ENCODE measurements at places on chromosomes 13 and 19.

GRCh38 chr19:2016041-2016807, 710 bp upstream of the BTBD2 start:
- no peak for DNase-seq

- DNase-seq, result no peak
Observed at GRCh38 chr19:4413588-4413987, 11.1 kb downstream of the CHAF1A start.

GRCh38 chr13:105541565-105541964, 993.9 kb downstream of the EFNB2 start:
- DNase-seq, result no peak

DNA sequence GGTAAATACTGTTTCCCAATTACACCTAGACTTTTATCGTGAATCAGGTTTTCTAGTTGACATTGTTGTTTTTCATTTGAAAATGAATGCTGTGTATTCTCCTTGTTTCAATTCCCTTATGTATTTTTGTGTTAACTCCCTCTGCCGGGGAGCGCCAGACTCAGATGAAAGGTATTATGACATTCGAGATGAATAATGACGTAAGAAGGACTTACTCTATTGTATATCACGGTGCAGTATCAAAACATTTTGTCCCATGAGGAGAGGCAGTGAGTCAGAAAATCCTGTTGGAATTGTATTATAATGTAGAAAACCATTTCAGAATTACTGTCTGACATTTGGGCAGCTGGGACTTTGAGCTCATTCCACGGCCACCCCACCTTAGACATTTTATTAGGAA, 61.6 kb downstream of the LRCH1 start:
- DNase-seq, result no peak

- DNase-seq, result no peak
Observed at GRCh38 chr13:98853771-98854221, 101.3 kb upstream of the SLC15A1 start.

GRCh38 chr19:18603255-18603957, 3.2 kb downstream of the CRLF1 start:
- DNase-seq, result no peak

GRCh38 chr19:12804051-12804450, 2.2 kb downstream of the THSD8 start:
- DNase-seq, result no peak

- DNase-seq, result no peak
Observed at GRCh38 chr19:47719047-47719859, 6.0 kb downstream of the EHD2 start.

DNA sequence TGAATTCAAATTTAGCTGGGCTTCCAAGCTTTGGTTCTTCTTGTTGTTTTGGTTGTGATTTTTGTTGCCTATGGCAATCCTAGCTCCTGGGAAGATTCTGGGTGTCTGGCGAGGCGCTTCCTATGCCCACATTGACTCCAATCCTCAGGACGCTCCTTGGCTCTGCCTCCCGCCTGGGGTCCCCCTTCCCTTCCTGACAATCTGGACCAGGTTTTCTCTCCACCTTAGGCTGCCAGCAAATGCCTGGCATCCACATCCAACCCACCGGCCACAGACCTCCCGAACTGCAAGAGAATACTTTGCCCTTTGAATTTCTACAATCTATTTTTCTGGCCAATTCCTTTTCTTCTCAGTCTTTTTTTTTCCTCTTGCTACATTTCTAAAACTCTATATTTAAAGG, 186.9 kb upstream of the UBL3 start:
- DNase-seq, result no peak

Data from NK-92 treated with Interleukin-12 subunit alpha and Interleukin-12 subunit beta, amount 100 ng/mL, for 24 hours (cell line).